Gastrocnemius medialis (tissue), 4 donors: ENCODE measurements at places on chromosomes 6 and 20. TPM values are rescaled to one million over a fixed set of nuclear protein-coding genes. Genes with fewer than 3 reads are reported as not detected.

DNA sequence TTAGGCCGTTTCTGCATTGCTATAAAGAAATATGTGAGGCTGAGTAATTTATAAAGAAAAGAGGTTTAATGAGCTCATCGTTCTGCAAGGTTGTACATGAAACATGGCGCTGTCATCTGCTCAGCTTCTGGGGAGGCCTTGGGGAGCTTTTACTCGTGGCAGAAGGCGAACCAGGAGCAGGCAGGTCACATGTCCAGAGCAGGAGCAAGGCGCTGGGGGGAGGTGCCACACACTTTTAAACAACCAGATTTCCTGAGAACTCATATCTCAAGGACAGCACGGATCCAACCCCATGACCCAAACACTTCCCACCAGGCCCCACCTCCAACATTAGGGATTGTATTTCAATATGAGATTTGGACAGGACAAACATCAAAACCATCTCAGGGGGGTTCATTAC lies 6.4 kb upstream of the SLC13A3 start:
- DNase-seq: no peak

The CST7 gene
- 1.9 TPM for total RNA-seq

DNA sequence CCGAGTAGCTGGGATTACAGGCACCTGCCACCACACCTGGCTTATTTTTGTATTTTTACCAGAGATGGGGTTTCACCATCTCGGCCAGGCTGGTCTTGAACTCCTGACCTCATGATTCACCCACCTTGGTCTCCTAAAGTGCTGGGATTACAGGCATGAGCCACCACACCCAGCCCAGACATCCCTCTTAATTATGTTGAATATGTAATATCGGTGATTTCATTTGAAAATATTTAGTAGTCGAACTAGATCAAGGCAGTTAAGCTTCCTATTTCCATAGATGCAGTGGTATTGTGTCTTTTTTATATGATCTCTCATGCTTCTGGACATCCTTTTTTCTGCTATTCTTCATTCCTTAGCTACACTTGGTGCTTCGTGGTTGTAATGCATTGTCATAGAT lies 29.7 kb downstream of the ESR1 start:
- no peak for DNase-seq

GRCh38 chr6:81734081-81734480 lies 18.4 kb downstream of the TENT5A start:
- DNase-seq: no peak
